Stimulated activated CD8-positive, alpha-beta memory T cell treated with anti-CD3 and anti-CD28 coated beads, Interleukin-4, amount 100 ng/mL, for 48 hours (primary cell): ENCODE measurements at places on chromosomes 12 and 14.

- no peak for DNase-seq
Observed at GRCh38 chr12:80233926-80234325, 134.6 kb downstream of the OTOGL start.

GRCh38 chr12:63706336-63706735 lies 38.0 kb upstream of the DPY19L2 start:
- no peak for DNase-seq

- no peak for DNase-seq
Observed at GRCh38 chr12:117042171-117042842, 56.9 kb downstream of the TESC start.

DNA sequence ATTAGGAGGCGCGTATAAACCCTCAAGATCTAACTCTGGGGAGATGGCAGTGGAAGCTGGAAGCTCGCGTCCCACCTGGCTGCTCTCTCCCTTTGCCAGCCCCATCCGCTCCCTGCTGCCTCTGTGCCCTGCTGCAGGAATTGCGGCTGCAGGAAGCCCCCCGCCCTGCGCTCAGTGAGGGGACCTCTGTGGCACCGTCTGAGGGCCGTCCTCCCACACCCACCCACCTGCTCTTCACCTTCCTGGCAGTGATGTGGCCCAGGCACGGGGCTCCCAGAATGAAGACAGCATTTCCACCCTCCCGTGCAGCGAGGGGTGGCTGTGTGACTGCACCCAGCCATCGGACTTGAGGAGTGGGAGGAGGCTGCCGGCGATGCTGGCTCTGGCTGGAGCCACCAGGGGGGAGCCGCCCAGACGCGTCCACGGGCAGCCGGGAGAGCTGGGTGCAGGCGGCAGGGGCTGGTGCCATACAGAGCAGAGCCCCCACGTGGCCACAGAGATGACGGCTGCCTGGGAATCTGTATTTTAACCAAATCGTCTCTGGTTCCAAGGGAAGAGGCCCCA lies 28.3 kb upstream of the GALNT9 start:
- DNase-seq, result no peak

GRCh38 chr12:131454418-131455217 lies 256.3 kb upstream of the SFSWAP start:
- peak; percentile 58 for DNase-seq

DNA sequence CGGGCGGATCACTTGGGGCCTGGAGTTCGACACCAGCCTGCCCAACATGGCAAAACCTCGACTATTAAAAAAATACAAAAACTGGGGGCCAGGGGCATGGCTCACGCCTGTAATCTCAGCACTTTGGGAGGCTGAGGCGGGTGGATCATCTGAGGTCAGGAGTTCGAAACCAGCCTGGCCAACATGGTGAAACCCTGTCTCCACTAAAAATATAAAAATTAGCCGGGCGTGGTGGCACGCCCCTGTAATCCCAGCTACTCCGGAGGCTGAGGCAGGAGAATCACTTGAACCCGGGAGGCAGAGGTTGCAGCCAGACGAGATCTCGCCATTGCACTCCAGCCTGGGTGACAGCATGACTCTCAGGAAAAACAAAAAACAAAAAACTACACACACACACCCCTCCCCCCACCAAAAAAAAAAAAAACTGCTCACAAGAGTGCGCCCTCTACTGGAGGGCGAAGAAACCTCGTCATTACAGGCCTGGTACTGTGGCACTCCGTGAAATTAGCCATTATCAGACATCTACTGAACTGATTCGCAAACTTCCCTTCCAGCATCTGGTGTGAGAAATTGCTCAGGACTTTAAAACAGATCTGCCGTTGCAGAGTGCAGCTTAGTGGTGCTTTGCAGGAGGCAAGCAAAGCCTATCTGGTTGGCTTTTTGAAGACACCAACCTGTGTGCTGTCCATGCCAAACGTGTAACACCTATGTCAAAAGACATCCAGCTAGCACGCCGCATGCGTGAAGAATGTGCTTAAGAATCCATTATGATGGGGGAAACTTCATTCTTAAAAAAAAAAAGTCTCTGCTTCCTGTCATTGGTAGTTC lies 7.7 kb downstream of the PPP1R3E start:
- DNase-seq, result peak; percentile 60

DNA sequence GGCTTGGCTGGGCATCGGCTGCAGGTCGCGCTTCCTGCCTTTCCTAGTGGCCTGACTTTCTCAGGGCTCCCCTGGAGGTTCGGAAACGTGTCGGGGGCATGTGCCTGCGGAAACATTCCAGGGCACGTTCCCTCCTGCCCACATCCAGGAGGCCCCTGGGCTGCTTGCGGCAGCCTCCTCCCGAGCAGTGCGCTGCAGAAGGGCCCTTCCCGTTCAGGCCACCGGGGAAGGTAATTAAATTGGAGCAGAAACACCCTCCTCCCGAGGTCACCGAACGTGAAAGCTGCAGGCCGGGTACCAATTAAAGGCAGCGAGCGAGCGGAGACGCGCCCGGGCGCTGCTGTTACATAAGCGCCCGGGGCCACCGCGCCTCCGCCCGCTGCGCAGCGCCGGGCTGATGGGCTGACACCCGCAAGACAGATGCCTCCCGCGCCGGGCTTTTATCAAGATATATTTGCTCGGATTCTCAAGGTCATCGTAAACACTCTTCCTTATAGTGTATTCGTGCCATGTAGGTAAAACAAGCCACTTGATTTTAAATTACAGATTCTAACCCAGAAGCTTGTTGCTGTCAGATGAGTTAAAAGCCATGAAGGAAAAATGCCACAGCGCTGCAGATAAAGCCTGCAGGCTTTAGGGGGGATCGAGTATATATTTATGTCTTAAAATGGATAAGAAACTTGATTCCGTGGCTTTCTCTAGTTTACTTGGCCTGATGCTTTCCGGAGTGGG lies 31.4 kb downstream of the SSPN start:
- no peak for DNase-seq

DNA sequence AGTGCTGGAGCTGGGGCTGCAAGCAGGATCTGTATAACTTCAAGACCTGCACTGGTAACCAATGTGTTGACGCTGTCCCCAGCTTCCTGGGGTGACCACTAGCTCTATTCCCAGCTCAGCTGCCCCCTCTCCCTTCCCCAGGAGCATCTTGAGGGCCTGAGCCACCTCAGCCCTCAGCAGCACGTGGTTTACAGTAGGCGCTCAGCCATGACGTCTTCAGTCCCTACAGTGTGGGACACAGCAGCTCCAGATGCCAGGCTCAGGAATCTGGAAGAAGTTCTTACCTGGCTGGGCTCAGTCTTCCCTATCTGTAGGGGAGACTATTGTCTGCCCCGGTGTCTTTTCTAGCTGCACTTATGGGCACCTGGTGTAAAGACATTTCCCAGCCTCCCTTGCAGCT lies 8.6 kb downstream of the SDS start:
- DNase-seq, result no peak

DNA sequence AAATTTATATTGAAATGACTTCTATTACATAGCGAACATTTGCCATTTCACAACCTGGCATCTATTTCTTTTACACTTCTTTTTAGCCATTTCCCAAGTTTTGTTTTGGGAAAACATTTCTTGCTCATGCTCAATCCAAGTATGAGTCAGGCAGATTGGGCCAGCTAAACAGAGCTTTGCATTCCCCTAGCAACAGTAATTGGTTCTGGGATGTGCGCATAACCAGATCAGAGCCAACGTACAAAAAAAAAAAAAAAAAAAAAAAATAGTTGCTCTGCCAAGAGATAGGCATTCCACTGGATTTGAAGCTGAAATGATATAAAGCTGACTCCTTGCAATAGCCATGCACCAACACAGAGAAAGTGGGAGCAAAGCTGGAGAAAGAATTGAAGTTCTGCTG lies 37.5 kb downstream of the PLCZ1 start:
- no peak for DNase-seq

GRCh38 chr14:86257973-86258372 lies 728.0 kb downstream of the FLRT2 start:
- DNase-seq, result no peak

GRCh38 chr14:104843006-104843405 lies 22.1 kb upstream of the CEP170B start:
- DNase-seq, result no peak

- no peak for DNase-seq
Observed at GRCh38 chr12:9024512-9024911, 35.2 kb downstream of the KLRG1 start.

GRCh38 chr12:49948866-49949845 lies 1.4 kb upstream of the AQP2 start:
- DNase-seq, result no peak

DNA sequence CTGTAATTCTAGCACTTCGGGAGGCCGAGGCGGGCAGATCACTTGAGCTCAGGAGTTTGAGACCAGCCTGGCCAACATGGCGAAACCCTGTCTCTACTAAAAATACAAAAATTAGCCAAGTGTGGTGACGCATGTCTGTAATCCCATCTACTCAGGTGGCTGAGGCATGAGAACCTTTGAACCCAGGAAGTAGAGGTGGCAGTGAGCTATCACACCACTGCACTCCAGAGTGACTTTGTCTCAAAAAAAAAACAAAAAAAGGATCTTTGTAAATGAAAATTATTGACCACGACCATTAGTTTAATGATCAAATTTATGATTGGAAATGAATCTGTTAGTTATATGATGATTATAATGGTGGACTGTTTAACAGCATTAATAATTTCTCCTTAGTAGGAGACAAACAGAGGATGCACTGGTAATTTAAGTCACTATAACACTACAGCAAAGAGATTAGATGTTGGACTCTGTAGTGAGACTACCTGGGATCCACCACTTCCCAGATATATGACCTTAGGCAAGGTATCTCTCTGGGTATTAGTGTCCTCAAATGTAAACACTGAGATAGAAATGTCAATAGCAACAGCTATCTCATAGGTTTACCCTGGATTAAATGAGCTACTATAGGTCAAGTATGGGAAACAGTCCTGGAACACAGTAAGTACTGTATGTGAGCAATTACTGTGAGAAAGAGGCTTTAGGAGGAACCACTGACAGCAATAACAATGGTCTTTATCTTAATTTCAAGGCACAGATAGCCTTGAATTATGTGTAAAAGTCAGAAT lies 214.7 kb downstream of the NOVA1 start:
- no peak for DNase-seq

DNA sequence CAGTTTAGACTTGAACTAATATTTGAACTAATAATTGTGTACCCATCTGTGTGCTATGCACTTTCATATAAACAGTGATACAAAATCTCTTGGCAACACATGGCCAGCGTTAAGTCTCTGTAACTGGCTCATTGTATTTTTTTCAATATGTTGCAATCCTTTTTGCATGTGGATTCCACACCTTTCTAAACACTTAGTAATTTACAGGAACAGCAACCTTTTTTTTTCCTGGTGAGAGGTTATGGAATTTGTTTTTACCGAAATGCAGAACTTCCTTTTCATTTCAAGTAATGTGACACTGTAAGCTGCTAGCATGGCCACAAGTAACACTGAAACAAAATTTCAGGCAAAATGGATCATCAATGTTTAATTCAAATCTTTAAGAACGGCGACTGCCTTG lies 45.4 kb upstream of the EPS8 start:
- no peak for DNase-seq

- peak; percentile 84 for DNase-seq
Observed at GRCh38 chr12:132414634-132415326, 75.2 kb upstream of the FBRSL1 start.

GRCh38 chr12:53616950-53617349 lies 9.2 kb downstream of the ATF7 start:
- no peak for DNase-seq

GRCh38 chr14:104421892-104422828 lies 157.4 kb upstream of the C14orf180 start:
- no peak for DNase-seq

GRCh38 chr14:100341301-100342031 lies 18.3 kb downstream of the SLC25A47 start:
- peak; percentile 38 for DNase-seq

DNA sequence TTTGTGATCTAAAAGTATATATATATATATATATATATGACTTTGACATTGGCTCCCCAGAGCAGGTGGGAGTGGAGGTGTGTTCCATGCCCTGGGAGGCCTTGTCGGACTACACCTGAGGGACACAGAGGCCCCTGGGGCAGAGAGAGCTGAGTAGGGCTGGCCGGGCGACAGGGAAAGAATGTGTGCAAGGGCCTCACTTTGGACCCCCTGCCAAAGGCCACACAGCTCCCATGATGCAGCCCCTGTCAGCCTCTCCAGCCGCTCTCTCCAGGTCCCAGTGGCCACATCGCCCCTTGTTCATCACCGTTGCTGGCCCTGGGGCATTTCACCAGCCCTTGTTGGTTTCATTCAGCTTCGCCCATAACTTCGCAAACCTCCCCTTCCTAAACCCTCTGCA lies 123.9 kb downstream of the BCL11B start:
- DNase-seq, result no peak

GRCh38 chr12:11633968-11634367 lies 15.5 kb upstream of the ETV6 start:
- no peak for DNase-seq

GRCh38 chr14:43143106-43143505 lies 1364.0 kb downstream of the FSCB start:
- DNase-seq, result no peak

- DNase-seq, result no peak
Observed at GRCh38 chr12:80813820-80814219, 97.1 kb downstream of the MYF5 start.

GRCh38 chr12:116421785-116422538 lies 137.2 kb upstream of the MAP1LC3B2 start:
- no peak for DNase-seq

DNA sequence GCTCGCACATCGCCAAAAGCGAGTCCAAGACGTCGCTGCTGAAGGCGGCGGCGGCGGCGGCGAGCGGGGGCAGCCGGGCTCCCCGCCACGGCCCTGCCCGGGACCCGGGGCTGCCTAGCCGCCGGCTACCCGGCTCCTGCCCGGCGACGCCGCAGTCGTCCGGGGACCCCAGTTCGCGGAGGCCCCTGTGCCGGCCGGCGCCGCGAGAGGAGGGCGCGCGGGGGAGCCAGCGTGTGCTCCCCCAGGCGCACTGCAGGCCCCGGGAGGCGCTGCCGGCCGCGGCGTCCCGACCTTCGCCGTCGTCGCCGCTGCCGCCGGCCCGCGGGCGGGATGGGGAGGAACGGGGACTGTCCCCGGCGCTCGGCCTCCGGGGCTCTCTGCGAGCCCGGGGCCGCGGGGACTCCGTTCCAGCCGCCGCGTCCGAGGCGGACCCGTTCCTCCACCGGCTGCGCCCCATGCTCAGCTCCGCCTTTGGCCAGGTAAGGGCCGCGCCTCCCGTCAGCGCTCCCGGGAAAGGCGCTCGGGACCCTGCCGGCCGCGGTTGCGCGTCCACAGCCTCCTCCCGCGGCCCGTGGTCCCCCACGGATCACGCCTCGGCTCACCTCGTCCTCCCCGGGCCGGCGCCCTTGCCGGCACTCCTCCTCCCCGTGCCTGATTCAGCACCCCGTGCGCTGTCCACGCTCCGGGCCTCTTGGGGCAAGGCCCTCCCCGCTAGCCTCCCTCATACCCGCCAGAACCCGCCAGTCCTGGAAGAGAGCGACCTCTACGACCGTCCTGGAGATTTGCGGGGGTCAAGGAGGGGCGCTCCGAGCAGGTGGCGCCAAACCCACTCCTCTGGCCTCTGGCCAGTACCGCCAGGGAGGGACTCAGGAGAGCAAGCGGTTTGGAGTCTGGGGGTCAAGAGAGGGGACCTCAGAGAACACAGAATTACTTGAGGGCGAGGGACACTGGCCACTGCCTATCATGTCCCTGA lies 721 bp downstream of the CABP1 start:
- peak; percentile 60 for DNase-seq
